ENCODE measurements at places on chromosomes 1 and 21.

DNA sequence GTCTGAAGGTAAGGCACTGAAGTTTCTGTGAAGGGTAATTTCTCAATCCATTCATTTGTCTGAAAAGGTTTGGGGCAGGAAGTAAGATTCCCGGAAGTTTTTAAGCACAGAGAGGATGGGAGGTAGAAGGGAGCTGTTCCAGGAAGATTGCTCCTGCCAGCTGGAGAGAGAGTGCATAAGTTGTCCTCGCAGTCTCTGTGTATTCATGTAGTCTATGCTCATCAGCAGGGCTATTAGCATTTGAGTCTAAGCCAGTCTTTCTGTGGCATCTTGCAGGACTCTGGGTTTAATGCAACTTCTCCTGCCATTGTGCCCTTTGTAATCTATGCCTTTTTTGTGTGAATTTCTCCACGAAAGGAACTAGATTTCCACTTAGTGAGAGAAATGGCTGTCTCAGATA is 140.8 kb upstream of the FGGY start:
- DNase-seq: no peak

GRCh38 chr21:23101111-23101510 is 2102.9 kb downstream of the NCAM2 start:
- no peak for DNase-seq

- DNase-seq: peak; percentile 89
Measured at GRCh38 chr1:153697191-153698019, 18.9 kb downstream of the NPR1 start.

DNA sequence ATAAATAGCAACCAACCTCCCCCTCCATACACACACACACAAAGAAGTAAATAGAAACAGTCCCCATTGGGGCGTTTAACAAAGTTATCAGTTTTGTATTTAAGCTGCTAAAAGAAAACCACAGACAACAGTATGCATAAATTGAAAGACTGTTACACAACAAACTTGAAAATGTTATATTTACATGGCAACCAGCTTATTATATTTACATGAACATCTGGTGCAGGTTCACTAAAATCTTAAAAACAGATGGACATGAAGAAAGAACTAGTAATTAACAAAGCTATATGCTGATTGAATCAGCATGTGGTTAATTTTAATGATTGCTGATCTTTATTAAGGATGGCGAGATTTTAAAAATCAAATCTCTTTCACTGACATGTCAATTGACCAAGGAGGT is 384.7 kb downstream of the LRRIQ3 start:
- DNase-seq: no peak

DNA sequence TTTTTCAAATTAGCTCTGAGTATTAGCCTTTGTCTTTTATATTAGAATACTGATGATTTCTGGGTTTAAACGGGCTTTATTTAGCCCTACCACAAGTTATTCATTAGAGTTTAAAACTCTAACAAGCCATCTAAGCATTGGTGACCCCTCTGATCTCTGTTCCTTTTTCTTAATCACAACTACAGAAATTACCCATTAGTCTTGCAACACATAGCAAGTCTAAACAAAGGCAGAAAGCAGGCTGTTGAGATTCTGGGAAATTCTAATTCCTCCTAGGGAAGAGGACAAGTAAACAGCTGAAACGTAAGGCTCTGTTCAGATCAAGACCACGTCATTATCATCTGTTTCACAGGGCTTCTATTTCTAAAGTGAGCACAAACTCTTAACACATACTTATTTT is 491.2 kb upstream of the ZRANB2 start:
- DNase-seq: peak; percentile 16

DNA sequence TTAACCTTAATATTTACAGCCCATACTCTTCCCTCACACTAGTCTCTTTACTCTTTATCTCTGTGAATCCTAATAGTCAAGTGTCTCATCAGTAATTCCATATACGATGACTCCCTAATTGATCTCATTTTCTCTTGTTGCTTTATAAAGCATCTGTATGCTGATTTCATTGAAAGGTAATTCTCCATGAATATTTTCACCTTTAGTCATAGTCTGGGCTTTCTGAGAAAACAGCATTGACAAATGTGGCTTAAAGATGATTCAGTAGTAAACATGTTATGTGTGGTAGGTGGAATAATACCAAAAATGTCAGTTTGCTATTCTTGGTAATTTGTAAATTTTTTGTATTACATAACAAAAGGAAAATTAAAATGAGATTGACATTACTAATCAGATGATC is 1176.5 kb downstream of the NCAM2 start:
- DNase-seq: no peak

- DNase-seq: no peak
Measured at GRCh38 chr1:34037109-34037508, 127.9 kb downstream of the CSMD2 start.
